ENCODE measurements at places on chromosomes 2 and 18. TPM values are rescaled to one million over a fixed set of nuclear protein-coding genes. Genes with fewer than 3 reads are reported as not detected.

DNA sequence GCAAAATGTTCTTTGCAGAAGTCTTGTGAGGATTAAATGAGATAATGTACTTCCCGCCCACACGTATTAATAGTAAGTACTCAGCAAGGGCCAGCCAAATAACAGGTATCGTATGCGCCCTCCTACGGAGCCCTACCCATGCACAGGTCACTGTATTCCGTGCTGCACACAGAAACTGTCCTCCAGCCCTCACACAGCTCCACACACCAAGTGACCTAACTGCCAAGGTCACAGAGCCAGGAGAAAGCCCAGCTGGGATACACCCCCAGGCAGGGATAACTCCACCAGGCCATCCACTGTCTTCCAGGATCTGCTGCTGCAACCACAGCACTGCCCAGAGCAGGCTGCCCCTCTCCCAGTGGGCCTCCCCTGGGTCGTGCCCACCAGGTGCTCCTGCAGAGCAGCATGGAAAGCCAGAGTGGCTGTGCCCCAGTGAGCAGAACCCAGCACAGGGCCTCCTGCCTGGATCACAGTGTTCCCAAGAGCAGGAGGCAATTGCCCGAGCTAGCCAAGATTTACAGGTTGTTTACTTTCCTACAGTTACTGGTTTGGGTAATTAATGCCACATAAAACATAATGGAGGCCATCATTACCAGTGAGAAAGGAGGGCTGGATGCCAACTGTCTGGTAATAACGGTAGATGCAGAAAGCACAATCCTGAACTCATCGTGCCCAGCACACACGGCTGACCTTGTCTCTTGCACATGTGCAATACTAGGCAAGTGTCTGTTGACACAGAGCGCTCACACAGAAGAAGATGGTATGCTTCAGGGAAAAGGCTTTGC is 24.4 kb downstream of the TFCP2L1 start:
- no peak for DNase-seq

Gene KIAA2012
- polyA plus RNA-seq: not detected

- peak; percentile 34 for DNase-seq
Observed at GRCh38 chr18:75211002-75211621, 515 bp downstream of the TSHZ1 start.

Gene TRIM54
- not detected for polyA plus RNA-seq

- no peak for DNase-seq
Observed at GRCh38 chr2:73611193-73611592, 31.0 kb downstream of the NAT8 start.

DNA sequence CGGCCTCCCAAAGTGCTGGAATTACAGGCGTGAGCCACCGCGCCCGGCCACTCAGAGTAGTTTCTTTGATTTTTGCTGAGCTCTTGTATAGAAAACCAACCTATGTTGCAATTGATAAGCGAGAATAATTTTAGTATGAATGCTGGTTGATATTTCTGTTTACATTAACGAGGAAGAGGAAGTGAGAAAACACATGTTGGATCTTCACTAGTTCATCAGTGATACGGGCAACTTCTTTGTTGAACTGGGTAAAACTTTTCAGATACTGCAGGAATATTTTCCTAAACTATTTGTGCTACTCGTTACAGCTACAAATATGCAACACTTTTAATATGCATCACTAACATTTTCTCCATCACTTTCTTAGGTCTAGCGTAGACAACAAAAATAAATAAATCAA is 67.9 kb upstream of the SLC25A52 start:
- DNase-seq: no peak

Gene NETO1
- polyA plus RNA-seq: not detected
